ENCODE measurements at places on chromosomes 4 and X.

GRCh38 chr4:38605753-38606586 is 58.0 kb upstream of the KLF3 start:
- DNase-seq: no peak

DNA sequence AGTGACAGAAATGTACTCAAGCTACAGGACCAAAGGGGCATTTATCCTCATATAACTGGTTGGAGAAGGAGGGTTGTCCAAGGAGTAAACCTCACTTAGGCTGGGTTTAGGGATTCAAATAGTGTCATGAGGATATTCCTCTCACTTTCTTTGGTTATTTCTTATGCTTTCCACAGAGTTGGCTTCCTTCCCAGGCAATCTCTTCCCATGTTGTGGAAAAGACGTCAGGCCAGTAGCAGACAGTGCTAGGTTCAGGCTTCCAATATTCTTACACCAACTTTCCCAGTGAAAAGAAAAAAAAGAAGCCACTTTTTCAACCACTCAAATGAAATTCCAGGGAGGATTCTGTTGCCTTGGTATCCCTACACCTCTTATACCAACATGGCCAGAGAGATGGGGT is 653.0 kb downstream of the C4orf33 start:
- no peak for DNase-seq

- no peak for DNase-seq
Observed at GRCh38 chrX:2928191-2928582, 952 bp downstream of the ARSD start.

GRCh38 chr4:149549911-149550310 is 265.7 kb downstream of the IQCM start:
- DNase-seq: no peak

DNA sequence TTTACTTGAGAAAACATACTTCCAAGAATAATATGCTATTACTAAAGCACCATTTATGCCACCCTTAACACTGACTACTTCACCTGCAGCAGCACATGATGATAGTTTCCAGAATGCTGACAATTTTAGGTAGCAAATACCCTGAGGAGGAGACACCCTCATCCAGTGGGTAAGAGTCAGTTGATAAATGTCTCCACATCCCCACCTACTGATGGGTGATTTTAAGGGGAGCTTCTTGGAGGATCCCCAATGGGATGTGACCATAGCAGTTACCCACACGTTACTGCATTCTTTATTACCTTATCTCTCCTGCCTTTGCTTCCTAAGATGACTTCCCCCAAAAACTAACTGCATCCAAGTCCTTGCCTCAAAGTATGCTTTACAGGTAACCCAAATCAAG is 131.2 kb upstream of the SMARCAD1 start:
- no peak for DNase-seq

DNA sequence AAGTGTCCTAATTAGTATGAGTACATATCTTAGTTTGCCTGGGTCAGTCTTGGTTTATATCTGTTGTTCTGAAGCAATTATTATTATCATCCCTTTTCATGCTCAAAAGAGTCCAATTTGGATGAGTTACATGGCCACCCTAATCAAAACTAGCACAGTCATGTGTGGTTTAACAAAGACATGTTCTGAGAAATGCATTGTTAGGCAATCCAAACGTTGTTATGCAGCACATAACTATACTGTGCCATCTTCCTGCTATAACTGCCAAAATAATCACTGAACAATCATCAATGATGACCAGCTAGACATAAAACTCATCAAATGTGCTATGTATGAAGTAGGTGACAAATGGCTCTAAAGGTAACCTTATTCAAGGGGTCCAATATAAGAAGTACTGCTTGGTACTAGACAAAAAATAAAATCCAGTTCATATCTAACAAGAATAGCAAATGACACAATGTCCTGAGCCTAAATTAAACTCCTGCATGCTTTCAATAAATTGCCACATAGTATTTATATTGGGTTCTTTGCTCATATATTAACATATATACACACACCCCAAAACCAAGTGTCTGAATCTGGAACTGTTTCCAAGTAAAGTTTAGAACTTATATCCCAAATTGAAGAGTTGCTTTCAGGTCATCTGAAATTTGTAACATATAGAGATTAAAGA is 41.9 kb downstream of the CNOT6L start:
- no peak for DNase-seq

DNA sequence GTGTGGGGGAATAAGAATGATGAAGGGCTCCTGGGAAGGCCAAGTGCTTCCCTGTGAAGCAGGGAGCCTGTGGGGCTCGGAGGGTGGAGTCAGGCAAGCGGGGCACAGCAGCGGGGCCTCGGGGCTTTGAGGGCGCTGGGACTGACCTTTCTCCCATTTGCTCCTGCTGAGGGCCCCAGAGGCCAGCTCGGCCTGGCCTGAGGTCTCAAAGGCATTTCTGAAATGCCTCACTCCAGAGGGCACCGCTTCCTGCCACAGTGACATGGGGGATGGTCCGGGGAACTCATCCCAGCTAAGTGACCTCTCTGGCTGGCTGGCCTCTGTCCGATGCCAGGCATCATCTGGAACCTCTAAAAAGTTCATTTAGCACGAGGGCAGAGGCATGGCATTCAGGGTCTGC is 98.8 kb upstream of the STX18 start:
- no peak for DNase-seq

GRCh38 chrX:85851418-85851817 is 195.9 kb downstream of the CHM start:
- DNase-seq: no peak

DNA sequence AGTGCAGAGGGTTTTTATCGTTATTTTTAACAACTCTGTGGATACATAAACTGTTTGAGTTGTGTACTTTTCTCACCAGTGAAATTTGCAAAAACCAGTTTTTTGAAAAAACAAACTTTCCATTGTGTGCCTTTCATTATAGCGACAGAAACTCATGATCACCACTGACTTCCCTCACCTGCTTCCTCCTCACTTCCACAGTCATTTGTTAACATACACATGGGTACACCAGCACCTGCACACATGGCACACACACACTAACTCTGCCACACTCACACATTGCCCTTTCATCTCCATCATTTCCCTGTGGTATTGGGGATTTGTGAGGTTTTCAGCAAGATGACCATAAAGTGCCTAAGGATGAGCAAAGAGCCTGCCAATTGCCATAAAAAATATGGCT is 20.6 kb downstream of the CLDN22 start:
- DNase-seq: no peak

DNA sequence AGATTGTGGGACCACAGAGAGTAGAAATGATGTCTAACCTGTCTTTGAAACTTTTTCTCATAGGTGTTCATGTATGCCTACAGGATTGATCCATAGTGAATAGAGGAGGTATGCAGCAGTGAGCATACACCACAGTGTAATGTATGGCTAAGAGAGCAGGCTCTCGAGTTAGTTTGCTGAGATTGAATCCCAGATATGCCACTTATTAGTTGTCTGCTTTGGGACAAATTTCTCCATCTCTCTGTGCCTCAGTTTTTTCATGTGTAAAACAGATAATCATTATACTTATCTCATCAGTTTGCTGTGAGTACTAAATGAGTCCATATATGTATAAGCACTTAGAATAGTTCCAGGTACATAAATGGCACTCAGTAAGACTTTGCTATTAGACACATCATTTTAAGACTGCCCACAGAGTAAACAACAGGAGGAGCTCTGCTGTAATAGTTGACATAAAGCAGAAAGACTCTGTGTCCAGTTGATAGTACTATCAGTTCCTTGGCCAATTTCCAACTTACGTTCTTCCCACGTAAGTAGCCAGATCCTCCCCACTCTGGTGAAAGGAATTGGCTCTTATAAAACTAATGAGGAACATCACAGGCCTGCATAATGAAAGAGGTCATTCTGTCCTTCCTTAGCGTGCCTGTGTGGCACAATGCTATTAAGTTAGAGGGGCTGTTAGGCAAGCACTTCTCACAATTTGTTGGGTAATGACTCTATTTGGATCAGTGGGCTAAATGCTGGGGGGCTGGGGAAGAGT is 20.7 kb upstream of the RNF150 start:
- no peak for DNase-seq

- no peak for DNase-seq
Observed at GRCh38 chr4:22241415-22241814, 274.5 kb downstream of the ADGRA3 start.

- DNase-seq: no peak
Observed at GRCh38 chr4:3202836-3203820, 45.8 kb upstream of the MSANTD1 start.

DNA sequence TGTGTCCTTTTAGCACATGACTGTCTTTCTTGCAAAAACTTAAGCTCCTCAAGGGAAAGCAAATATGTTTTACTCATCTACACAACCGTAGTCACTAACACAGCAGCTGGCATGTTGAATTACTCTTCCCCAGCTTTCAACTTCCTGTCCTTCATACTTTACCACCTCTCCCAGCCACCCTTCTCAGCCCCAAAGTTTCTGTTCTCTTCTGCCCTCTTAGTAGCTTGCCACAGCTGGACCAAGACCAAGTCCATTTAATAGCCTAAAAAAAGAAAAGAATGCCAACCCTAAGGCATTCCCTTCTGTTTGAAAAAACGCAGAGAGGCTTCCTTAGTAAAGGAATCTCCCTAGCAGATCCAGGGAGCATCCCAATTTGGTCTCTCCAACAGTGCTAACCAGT is 36.8 kb downstream of the SRPX2 start:
- DNase-seq: no peak

DNA sequence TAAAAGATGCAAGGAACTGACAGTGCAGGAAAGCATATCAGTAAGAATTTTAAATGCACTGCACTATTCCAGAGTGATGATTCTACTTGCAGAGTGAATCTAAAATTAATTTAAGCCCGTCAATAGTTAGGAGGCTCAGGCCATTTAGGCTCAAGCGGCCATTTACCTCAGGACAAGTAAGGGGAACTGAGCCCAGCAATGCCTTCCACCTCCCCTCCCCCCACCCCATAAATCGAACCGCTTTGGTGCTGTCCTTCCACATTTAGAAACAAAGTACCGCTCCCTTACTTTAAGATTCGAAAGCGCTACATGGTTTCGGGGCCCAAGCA is 665 bp downstream of the RBM41 start:
- DNase-seq: no peak

- peak; percentile 50 for DNase-seq
Observed at GRCh38 chr4:10461091-10461849, 4.0 kb upstream of the ZNF518B start.

- DNase-seq: no peak
Observed at GRCh38 chr4:152996111-152996571, 60.0 kb downstream of the FHDC1 start.

DNA sequence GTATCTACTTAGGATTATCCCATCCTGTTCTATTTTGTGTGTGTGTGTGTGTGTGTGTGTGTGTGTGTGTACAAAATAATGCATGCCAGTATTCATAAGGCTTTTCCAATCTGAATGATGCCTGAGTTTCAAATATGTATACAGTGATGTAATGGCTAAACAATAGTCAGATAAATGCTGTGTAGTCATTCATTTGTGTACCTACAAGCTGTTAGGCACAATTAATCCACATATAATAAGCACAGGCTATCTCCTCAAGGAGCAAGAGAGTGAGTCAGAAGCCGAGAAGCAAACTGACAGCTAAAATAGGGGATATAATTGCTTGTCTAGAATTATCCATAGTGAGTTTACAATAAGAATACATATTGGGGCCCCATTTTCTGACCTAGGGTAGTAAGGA is 15.7 kb downstream of the DMD start:
- DNase-seq: no peak

DNA sequence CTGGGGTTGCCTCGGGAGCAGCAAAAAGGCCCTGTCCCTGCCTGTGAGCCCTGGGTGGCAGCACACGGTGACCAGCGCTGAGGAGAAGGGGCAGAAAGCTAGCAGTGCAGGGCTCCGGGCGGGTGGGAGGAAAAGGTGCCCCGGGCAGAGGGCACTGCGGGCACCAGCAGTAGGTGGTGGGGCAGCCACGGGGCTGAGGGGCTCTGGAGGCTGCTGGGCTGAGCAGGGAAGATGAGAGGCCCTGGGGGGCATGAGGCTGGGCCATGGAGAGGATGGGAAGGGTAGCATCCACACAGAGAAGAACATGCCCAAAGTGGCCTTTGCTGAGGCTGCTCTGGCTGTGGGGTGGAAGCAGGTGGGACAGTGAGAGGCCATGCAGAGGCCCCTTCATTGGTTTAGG is 67.5 kb upstream of the NKX1-1 start:
- no peak for DNase-seq

GRCh38 chrX:26414534-26414933 is 198.6 kb downstream of the MAGEB5 start:
- no peak for DNase-seq
